ENCODE measurements at places on chromosomes 2 and 18.

GRCh38 chr2:201218780-201219179, 35.8 kb downstream of the CASP10 start:
- no peak for DNase-seq

DNA sequence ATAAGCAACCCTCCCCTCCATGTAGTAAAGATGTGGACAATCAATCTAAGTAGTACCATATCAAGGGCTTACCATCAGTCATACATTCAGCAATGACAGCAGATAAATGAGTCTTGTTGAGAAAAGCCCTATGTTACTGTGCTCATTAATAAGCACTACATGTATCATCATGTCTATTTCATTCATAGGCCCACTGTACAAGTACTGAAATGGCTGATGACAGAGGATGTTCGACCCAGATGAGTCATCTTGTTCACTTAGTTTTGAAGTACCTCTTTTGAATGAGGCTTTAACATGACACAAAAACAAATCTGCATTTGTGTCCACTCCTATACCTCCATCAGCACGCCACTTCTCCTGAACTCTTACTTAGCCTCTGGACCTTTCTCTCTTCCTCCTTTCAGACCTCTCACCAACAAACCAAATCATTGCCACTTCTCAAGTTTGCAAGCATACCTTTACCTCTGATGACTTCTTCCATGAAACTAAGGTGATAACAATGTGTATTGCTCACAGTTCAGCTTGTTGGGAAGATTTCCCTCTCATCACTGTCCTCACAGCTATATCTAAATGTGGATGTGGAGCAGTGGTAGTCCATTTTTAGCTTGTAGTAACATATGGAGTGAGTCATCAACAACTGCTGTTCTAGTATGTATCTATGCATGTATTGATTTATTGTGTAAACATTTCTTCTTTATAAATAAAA, 921.0 kb upstream of the SLC39A10 start:
- DNase-seq = no peak

DNA sequence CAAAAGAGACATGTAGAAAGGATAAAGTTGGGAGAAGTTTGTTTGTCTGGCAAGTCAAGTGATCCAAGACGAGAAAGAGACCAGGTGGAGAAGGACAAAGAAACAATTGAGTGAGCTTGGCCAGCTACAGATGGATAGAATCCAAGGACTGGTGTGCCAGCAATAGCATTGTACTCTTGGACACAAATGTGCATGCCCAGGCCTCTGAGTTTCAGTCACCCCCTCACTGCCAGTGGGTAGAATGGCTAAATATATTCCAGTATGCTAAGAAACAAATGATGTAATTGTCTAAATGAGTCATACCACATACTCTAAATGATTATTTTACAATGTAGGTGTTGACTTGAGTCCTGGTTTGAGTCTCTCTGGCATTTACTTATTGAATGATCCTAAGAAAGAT, 881.3 kb downstream of the LRRTM4 start:
- DNase-seq = no peak

GRCh38 chr2:239306274-239307220, 94.3 kb downstream of the HDAC4 start:
- no peak for DNase-seq

- no peak for DNase-seq
These were observed 550.4 kb downstream of the CNTNAP5 start for GRCh38 chr2:124575497-124575896.

GRCh38 chr2:75602724-75603342, 42.1 kb upstream of the EVA1A start:
- no peak for DNase-seq

DNA sequence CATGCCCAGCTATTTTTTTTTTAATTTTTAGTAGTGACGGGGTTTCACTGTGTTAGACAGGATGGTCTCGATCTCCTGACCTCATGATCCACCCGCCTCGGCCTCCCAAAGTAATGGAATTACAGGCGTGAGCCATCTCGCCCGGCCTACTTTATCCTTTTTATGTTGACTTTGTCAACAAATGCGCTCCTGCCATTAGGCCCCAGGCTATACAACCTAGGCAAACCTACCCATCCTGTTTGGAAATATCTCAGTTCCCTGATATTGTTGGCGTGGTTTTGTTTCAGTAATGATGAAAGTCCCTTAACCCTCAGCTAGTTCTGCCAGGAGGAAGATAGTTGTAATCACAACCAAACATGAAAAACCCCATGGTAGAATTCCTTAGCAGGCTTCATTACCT, 249.4 kb upstream of the SOX11 start:
- no peak for DNase-seq

- no peak for DNase-seq
These were observed 167.0 kb upstream of the CREB1 start for GRCh38 chr2:207362716-207363115.

- no peak for DNase-seq
These were observed 29.7 kb upstream of the COL3A1 start for GRCh38 chr2:188944442-188944841.

DNA sequence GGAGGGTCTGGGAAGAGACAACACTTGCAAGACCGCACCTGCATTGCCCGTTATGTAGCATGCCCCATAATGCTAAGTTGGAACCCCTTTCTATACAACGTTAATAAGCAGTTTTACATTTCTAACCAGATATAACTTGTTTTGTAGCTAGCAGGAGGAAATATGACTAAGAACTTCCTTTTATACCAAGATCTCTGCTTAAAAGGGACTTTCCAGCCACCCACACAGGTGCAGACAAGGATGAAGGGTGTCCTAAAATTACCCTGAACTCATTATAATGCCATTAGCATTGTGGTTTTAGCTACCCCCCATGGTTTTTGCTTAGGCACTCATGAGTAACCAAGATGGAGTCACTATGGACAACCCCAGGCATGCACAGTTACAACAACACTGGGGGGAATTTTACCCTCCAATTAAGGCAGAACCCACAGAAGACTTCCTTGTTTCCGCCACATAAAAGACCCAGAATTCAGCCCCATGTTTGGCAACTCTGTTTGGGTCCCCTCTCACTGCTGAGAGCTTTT, 362.8 kb downstream of the CBLN2 start:
- no peak for DNase-seq

DNA sequence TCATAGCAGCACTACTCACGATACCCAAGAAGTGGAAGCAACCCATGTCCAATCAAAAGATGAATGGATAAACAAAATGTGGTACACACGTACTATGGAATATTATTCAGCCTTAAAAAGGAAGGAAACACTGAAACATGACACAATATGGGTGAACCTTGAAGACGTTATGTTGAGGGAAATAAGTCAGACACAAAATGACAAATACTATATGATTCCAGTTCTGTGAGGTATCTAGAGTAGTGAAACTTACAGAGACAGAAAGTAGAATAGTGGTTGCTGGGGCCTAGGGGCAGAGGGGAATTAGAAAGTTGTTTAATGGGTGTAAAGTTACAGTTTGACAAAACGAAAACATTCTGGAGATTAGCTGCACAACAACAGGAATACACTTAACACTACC, 24.7 kb downstream of the TLK1 start:
- no peak for DNase-seq

GRCh38 chr2:160278879-160279177, 78.8 kb upstream of the ITGB6 start:
- peak; percentile 24 for DNase-seq

- peak; percentile 79 for DNase-seq
These were observed 83.3 kb upstream of the ID2 start for GRCh38 chr2:8598295-8599165.

DNA sequence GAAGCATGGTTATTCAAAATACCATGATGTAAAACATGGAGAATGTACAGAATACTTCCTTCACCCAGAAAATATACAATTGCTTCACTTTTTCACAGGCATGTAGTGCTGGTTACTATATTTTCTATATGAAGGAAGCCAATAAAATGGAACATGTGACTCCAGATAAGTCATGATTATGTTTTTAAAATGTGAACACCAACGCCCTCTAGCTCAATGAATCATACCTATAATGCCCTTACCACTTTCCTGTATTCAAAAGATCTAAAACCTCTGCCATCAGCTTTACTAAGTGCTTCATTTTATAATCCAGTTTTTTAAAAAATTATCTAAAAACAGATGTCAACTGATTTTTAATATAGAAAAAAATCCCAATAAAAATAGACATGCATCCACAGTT, 59.9 kb downstream of the SMAD2 start:
- no peak for DNase-seq

DNA sequence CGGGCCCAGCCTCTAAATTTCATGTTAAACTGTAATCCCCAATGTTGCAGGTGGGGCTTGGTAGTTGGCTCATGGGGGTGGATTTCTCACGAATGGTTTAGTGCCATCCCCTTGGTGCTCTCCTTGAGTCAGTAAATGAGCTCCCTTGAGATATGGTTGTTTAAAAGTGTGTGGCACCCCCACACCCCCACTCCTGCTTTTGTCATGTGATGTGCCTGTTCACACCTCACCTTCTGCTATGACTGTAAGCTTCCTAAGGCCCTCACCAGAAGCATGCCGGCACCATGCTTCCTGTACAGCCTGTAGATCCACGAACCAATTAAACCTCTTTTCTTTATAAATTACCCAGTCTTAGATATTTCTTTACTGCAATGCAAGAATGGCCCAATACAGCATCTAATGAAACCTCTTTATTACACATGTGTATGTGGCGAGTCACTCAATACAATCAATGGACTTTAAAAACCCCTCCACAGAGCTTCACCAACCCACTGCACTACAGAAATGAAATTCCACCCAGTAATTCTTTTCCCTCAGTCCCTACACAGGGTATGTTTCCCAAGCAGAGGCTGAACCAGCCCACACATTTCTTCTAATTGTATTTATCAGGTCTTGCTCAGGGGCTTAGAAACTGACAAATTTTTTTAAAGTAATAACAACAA, 47.3 kb downstream of the WDFY1 start:
- no peak for DNase-seq

DNA sequence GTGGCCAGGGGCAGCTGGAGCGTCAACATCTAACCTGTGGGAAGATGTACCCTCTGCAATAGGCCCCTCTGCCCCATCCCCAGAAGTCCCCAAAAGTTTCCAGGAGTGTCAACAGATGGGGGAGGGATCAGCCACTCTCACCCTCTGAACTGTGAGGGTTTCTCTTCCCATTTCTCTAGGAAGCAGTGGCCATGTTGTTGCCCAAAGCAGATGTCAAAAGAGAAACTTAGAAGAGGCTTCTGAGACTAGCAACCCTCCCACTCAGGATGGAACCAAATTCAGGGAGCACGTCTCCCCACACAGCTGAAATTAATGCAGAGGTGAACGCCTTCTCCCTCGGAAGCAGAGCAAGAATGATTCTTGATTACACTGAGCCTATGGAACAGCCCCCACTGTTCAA, 70.3 kb downstream of the ARL4C start:
- DNase-seq = no peak

DNA sequence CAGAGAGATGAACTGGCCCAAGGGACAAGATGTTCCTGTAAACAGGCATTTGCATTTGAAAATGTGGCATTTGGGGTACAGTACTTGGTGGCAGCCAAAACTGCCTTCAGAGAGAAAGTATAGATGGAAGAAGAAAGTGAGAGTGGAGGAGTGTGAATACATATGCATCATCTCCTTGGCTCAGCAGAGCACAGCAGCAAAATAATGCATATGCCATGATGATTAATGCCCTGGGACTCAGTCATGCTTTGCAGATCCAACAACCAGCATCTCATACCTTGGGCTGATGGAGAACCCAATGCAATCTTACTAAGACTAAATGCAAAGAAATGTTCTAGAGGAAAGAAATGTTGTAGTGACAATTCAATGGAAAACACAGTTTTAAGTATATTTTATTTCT, 29.7 kb upstream of the CYTIP start:
- no peak for DNase-seq

DNA sequence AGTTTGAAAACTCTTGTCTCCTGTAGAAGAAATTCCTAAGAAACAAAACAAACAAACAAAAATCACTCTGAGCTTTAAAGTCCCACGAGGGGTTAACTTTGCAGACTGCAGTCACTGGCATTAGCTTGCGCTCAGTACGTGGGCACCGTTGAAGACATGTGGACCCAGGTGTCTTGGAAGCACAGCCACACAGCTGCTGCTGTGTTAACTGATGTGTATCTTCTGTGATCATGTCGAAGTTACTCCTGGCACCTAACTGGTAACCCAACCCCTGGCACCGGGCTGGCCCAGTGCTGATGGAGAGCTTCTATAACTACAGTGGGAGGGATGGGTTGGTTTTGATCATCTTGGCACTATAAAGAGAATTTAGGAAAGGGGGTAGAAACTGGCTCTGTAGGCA, 51.6 kb upstream of the FHL2 start:
- DNase-seq = no peak

DNA sequence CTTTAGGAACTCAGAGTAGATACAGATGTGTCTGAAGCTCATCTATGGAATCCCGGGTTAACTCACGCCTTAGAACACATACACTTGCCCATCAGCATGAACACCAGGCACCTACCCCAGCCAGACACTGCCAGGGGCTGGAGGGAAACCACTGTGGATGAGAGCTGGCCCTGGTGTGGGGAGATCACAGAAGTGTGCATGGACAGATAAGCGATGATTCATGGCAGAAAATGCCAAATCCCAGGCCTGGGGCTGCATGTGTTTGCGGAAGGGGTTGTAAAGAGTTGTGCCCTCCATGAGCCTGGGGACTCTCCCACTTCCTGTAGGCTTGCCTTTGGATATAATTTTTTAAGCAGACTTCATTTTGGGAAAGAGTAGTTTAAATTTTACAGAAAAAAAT, 193.4 kb downstream of the FHOD3 start:
- no peak for DNase-seq

GRCh38 chr18:63131959-63132818, 187.4 kb downstream of the BCL2 start:
- no peak for DNase-seq

DNA sequence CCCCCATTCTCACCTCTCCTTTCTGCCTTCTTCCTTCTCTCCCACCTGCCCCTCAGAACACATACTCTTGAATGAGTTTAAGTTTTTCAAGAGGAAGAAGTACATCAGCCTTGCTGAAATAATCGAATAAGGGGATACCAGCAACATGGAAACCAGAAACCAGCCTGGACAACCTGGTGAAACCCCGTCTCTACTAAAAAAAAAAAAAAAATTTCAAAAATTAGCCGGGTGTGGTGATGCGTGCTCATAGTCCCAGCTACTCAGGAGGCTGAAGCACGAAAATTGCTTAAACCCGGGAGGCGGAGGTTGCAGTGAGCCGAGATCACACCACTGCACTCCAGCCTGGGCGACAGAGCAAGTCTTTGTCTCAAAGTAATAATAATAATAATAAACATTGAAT, 75.0 kb upstream of the SLC1A4 start:
- DNase-seq = no peak

- DNase-seq = no peak
These were observed 73.6 kb downstream of the FSHR start for GRCh38 chr2:49080681-49081080.

DNA sequence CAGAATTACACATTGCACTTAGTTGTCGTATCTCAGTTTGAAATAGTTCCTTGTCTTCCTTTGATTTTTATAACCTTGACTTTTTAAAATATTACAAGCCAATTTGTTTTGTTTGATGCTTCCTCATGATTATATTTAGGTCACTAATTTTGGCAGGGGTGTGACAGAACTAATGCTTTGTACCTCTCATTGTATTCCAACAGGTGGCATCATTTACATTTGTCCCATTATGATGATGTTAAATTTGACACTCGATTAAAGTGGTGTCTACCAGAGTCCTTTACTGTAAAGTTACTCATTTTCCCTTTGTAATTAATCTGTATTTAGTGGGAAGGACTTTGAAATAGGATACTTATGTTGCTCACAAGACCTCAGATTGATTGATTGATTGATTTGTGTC, 21.5 kb upstream of the MFSD2B start:
- no peak for DNase-seq

GRCh38 chr2:114421781-114422180, 20.7 kb upstream of the DPP10 start:
- DNase-seq = no peak
